ENCODE measurements at places on chromosomes 4 and X.

GRCh38 chr4:185886832-185887524 is 75.0 kb upstream of the SORBS2 start:
- DNase-seq: no peak

- DNase-seq: no peak
Measured at GRCh38 chr4:83036991-83037665, 2.1 kb downstream of the COPS4 start.

- DNase-seq: no peak
Measured at GRCh38 chrX:22090181-22090580, 58.1 kb downstream of the PHEX start.

DNA sequence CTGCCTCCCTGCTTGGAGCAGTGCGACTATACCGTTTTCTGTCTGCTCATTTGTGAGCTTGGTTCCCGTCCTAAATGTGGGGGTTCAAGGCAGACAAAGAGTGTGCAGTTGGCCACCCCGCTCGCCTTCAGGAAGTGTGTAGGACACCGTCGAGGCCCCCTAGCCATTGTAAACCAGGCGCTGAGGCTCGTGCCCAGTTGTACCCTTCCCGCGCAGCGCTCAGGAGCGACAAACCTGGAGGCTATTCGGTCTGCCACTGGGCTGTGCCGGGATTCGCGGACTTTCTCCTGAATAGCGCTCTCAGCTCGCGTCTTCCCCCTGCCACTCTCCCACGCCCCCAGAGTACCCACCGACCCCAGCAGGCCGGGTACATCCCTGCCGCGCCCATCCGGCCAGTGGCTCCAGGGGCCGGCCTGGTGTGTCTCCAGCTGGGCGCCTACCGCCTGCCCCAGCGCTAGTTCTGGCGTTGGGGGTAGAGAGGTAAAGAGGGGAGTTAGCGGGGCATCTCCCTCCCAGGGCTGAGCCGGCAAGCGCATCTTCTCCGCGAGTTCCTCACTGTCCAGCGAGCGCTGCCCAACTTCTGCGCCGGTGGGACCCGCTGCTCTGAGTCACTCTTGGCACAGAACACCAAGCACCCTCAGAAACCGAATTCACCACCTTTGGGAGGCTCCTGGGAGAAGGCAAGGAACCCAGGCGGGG is 880 bp upstream of the LONRF3 start:
- DNase-seq: no peak

- DNase-seq: no peak
Measured at GRCh38 chr4:8409264-8410065, 31.1 kb downstream of the ACOX3 start.

GRCh38 chr4:88320224-88320779 is 35.9 kb upstream of the PPM1K start:
- no peak for DNase-seq

DNA sequence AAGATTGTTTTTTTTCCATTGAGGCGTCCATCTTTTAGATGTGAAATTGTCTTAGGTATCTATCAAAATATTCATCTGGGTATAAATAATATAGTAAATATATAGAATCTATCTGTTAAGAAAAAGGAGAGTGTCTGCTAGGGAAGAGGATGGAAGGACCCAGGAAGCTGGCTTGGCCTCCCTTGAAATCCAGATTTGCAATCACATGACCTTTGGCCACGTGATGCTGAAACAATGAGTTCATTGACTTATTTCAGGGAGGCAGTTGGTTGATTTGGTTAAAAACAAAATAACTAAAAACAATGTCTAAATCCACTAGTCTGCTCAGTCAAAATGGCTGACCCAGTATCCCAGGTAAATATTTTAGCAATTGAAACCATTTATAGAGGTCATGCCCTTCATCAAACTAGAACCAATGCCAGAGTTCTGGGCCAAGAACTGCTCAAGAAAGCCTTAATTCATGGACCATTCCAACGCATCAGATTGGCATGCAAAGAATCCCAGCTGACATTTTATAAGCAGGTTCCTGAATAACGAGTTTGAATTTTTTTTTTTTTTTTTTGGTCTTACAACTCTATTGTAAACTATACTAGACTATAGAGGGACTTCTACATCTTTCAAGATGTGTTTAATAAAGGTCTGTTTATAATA is 172.7 kb downstream of the MID1 start:
- no peak for DNase-seq

GRCh38 chr4:83207497-83208101 is 77.0 kb downstream of the COQ2 start:
- DNase-seq: no peak

DNA sequence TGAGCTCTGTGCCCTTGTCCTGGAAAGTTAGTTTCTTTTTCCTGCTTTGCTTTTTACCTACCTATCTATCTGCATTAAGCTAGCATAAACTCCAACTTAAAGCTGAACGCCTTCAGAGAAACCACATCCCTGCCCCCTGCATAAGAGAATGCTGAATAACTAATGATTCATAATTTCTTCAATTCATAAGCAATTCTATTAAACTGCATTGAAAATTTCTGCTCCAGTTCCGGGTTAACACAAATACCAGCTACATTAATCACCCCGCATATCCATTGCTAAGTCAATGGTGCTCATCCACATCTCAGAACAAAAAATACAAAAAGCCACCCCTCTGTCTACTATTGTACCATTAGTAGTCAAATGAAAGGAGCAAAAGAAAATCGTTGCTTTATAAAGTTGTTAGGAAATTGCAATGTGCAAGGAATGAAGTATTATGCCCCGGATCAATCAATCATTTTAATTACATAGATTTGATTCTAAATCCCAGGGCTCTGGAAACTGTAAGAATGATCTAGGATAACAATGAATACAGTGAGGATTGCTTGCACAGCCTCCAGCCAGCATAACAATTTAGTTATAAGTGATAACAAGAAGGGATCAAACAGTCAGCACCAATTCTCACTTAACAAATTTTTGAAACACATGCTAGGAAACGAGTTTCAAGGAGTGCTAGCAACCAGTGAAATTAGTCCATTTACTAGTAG is 106.8 kb downstream of the ELOVL6 start:
- DNase-seq: no peak

DNA sequence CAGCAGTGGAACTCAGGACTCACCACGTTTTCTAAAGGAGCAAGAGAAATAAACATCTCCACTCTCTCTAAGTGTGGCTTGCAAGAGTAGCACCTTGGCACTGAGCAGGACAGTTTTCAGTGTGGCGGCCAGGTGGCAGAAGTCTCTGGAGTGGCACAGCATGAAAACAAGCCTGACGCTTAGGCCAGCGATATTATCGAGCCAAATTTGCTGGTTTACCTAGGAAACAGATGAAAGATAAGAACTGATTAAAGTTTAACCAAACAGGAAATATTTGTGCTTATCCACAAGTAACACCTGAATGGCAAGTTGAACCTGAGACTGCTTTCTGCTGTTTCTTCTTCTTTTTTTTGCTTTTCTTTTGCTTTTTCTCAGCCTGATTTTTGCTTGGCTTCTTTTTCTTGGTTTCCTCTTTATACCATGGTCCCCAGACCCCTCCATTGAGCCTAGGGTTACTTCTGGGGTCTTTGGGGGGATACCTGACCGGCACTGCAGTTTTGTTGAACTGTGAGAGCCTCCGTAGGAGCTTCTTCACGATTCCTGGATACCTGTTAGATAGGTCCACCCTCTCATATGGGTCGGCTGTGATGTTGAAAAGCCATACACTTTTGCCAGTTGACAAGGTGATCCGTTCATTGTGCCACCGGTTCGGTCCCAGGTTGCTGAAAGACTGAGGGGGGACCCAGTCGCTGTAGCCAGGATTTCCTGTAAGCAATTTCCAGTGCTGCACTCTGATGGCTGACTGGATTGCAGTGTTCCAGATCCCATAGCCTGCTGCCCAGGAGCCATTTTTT is 77.3 kb downstream of the ARSJ start:
- DNase-seq: peak; percentile 1

GRCh38 chrX:40727581-40728252 is 7.6 kb downstream of the MED14 start:
- DNase-seq: no peak

DNA sequence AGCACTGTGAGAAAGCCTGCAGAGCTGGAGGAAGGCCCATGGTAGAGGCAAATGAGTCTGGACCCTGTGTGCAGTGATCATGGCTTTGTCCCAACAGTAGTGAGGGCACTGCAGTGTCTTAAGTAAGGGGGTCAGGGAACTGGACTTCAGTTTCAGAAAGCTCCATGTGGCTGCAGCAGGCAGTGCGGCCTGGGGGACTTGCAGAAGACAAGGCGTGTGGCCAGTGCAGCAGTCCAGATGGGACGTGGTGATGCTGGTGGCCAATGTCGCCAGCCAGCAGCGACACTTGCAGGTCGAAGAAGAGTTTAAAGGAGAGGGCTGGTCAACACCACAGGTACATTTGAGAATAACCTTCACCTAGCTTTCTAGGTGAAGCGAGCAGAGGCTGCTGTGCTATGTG is 113.4 kb downstream of the ZNF827 start:
- no peak for DNase-seq

DNA sequence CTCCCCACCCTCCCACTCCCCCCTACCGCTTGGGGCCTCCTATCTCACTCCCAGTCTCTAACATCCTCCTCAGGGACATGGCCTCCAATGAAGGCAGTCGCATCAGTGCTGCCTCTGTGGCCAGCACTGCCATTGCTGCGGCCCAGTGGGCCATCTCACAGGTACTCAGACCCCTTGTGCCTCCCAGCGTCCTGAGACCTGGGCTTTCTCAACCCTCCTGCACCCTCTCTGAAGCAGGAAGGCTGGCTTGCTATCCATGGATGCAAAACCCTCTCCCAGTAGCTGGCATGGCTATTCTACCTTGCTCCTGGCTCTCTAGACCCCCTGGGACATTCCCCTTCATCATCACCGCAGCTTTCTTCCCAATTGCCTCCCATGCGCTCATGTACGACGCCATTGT is 13.3 kb upstream of the UBA1 start:
- DNase-seq: no peak

DNA sequence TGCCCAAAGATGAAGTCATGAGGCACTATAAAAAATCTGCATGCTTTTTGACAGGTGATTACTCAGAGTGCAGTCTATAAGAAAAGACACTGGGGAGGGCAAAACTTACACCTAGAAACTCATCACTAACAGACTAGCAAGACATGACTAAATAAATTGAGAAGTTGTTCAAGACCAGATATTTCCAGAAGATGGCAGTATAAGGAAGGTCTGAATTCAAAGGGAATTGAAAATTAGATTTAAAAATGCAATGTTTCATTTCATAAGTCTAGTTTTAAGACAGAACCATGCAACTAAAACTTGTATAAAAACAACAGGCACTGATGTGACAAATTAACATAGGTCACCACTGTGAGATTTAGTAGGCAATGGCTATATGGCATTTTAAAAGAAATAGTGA is 232.5 kb upstream of the POF1B start:
- no peak for DNase-seq

- no peak for DNase-seq
Measured at GRCh38 chr4:173829565-173829964, 299.5 kb upstream of the HAND2 start.

GRCh38 chr4:8286719-8287342 is 17.3 kb downstream of the HTRA3 start:
- DNase-seq: no peak

GRCh38 chr4:61934198-61934597 is 734.1 kb downstream of the ADGRL3 start:
- DNase-seq: no peak

DNA sequence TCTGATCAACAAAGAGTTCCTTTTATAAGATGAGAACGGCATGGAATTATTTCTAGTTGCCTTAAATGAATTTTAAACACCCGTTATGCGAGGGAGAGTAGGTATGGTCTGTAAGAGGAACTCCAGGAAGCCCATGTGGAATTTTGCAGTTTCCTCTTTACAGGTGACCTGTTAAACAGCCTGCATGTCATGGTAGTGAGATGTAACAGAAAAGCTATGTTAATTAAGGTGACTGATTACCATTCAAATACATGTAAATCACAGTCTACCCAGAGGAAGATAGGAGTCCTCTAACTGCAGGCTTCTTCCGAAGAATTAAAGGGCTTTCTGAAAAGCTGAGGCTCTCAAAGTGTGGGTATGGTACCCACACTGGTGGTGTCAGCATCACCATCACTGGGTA is 163.6 kb downstream of the CBR4 start:
- DNase-seq: no peak

- peak; percentile 10 for DNase-seq
Measured at GRCh38 chrX:9465380-9466123, 694 bp downstream of the TBL1X start.

- no peak for DNase-seq
Measured at GRCh38 chr4:151043803-151044515, 28.9 kb upstream of the LRBA start.

- no peak for DNase-seq
Measured at GRCh38 chr4:151703401-151703800, 57.4 kb downstream of the GATB start.

GRCh38 chr4:86302830-86303229 is 57.0 kb downstream of the MAPK10 start:
- no peak for DNase-seq

- DNase-seq: no peak
Measured at GRCh38 chrX:129940721-129941120, 34.8 kb downstream of the UTP14A start.

DNA sequence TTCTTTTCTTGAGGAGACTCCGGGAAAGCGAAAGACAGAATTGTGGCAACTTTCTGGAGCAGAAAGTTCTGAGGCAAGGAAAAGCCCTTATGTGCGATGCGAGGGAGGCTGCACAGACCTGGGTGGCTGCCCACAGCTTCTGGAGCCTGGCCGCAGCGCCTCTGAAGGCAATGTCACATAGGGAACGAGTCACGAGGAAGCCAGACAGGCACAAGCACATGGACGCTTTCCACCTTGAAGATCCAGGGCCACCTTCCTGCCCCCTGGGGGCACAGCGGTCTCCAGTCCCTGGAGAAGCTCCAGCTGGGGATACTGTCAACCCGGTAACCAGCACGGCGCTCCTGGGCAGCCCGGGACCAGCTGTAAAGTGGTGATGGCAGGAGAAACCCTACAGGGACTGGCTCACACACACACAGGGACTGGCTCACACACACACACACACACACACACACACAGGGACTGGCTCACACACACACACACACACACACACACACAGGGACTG is 69.8 kb downstream of the MTNR1A start:
- no peak for DNase-seq

- DNase-seq: no peak
Measured at GRCh38 chr4:84099599-84099998, 399.5 kb downstream of the NKX6-1 start.

- DNase-seq: no peak
Measured at GRCh38 chr4:147597561-147597960, 19.6 kb upstream of the TMEM184C start.

DNA sequence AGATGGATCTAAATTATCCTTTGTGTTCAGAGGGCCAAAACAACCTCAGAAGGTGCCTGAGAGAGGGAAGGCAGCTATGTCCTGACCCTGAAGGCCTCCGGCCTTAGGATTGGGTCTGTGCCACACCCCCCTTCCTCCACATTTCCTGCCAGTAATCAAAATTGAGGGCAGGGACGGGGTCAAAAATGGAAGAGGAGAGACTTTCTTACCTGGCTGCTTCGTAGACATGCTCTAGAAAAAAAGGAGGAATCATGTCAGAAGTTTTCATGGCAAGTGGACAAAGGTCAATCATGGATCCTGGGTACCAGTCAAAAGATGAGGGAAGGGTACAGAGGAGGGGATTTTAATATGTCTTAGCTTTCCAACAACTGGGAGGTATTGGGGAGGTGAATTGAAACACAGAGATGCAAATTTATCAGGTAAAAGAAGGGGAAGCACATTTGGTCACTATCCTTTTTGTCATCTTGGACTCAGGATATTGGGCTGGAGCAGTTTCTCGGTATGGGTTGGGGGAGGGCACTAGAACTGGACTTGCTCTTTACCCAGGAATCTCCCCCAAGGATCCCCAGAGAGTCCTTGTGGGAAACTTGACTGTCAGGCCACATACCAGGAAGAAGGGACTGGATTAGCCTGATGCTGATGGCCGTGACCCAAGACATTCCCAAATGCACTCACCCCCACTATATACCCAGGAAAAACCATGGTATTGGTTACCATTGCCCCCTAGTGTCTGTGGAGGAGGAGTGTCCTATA is 17.1 kb downstream of the VSIG4 start:
- no peak for DNase-seq
